ENCODE measurements at places on chromosomes 7 and 10.

DNA sequence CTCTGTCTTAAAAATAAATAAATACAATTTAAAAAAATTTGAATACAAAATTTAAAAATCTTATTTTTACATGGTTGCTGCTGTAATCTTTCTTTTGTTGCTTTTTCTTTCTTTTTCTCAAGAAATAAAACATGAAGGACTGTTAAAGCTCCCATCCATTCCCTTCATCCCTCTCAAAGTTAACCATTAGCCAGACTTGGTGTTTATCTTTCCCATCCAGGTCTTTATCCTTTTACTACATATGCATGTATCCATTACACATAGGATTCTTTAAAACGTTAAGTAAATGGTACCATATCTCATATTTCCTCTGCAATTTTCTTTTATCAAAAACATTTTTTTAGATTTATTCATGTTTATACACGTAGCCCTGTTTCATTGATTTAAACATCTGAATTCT lies 70.1 kb downstream of the CREB3L2 start:
- DNase-seq = no peak

DNA sequence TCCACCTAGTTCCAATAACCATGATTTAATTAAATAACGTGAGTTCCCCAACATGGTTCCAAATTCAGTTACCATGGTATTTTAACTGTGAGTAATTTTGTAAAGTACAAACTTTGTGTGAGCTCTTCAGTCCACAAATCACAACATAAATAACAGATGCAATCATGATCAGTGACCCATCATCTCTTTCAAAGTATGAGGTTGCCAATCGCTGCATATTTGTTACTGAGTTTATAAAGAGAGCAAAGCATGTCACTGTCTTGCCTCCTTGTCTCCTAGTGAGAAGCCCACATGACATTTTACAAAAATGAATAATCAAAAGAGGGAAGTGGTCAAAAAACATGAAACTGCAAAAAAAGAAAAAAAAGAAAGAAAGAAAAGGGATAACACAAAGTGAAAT lies 69.1 kb upstream of the PDSS1 start:
- DNase-seq = no peak

DNA sequence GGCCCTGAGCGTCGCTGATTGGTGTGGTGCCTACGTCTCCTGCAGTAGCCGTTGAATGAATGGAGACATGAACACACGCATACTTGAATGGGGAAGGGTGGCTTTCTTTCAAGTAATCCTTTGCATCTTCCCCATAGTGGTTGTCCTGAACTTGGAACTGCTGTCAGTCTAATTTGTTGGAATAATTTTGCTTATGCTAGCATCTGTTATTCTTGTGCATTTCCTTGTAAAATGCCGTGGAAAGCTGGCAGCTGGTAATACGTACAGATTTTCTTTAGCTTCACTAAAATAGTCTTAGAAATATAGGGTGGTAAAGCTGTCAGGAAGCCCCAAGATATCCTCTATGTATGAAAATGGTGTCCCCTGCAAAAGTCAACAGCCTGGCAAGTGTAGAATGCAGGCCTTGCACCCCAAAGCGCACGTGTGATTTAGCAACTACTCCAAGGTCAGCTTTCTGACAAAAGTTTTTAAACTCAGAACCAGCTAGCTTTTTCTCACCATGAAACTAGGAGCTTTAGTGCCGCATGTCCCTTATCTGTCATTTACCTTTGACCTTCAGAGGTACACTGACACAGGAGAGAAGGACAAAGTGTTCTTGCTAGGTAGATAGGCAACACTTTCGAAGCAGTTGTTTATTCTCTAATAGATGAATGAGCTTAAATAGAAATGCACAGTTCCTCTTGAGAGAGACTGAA lies 70.8 kb downstream of the RBM33 start:
- DNase-seq = no peak

- DNase-seq = no peak
Measured at GRCh38 chr10:122198631-122199030, 72.5 kb upstream of the BTBD16 start.

GRCh38 chr10:46231087-46231486 lies 55.7 kb upstream of the ANTXRL start:
- no peak for DNase-seq

DNA sequence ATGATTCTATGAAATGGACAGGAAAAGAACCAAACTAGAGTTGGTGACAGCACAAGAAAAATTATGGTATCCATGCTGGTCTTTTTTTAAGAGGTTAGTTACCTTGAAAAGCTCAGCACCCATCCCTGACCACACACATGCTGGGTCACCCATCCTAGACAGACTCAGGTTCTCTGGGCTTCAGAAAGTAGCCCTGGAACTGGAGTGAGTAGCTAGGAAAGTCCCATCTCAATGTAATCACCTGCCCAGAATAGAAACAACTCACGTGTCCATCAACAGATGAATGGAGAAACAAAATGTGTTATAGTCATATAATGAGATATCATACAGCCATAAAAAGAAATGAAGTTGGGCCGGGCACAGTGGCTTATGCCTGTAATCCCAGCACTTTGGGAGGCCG lies 37.0 kb downstream of the GSDME start:
- no peak for DNase-seq

DNA sequence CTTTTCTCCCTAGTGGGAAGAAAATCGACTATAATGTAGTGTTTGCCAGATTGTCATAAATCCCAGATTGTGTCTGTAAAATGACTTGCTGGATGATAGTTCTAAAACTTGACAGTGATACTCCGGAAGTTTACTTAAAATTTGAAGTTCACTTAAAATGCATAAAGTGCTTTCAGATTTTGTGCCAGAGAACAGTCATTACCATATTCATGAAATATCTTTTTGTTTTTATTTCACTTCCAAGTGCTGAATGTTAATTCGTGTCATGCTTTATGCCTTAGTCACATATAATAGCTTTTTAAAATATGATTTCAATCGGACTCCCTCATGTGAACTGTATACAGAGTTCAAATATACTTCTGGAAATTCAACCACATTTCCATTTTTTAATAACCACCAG lies 30.4 kb downstream of the PRPF18 start:
- DNase-seq = no peak

- DNase-seq = no peak
Measured at GRCh38 chr10:93503075-93503474, 6.7 kb downstream of the CEP55 start.

DNA sequence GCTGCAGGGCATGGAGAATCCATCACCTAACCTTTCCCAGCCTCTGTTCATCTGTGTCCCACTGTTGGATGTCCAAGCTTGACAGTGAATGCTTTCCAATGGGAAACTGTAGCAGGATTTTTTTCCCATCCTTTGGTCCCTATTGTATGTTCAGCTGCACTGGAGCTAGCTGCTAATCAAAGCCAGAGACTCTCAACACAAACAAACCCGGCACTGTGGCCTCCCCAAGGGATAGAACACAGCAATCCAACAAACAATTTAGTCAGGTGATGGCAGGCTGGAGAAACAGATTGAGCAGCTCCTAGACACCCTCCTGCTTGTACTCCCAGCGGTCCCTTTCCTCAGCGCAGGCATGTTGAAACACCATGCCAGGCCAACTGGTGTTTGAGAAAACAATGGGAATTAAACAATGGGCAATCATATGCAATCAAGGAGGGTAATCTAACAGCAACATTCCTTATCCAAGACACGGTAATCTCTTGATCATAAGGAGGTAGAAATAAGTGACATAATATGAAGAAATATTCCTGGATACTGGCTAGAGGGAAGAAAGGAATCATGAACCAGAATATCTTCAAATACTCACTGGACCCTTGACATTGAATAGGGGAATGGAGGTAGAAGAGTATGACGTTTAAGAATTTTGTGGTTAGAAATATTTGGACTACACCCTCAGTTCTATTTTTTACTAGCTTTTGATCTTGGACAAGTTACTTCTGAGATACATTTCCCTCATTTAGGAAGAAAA lies 15.0 kb downstream of the PTN start:
- no peak for DNase-seq

DNA sequence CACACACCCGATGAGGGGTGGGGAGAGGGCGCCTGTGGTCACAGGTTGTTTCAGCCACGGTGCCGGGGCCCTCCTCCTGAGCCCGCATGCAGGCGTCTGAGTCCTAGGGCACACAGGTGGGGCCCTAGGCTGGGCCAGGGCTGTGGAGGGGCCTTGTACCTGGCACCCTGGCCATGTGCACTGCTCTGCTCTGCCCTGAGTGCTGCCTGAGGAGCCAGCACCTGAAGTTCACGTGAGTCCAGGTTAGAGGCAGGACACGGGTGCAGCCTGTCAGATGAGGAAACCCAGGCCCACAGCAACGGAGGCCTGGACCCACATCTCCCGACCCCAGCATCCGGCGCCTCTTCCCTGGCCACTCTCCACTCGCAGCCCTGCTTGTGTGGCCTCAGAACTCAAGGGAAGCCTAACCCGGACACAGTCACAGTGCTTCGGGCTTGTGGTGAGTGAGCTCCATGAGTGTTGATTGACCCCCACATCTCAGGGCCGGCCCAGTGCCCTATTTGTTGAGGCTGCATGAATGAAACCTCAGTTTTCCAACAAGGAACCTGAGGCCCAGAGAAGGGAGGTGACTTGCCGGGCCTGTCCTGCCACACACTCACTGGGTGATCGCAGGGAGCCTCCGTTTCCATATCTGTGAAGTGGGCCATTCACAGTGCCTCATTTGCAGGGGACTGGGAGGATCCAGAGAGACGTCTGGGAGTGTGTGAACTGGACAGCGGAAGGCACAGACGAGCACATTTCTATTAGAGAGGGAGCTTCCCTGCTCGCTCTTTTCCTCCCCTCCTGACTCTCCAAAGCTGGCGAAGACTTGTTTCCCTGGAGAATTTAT lies 39.6 kb downstream of the PPIF start:
- DNase-seq = no peak

GRCh38 chr7:46356371-46356770 lies 435.3 kb upstream of the IGFBP3 start:
- DNase-seq = no peak

- DNase-seq = peak; percentile 7
Measured at GRCh38 chr10:58335306-58336005, 650 bp downstream of the UBE2D1 start.

DNA sequence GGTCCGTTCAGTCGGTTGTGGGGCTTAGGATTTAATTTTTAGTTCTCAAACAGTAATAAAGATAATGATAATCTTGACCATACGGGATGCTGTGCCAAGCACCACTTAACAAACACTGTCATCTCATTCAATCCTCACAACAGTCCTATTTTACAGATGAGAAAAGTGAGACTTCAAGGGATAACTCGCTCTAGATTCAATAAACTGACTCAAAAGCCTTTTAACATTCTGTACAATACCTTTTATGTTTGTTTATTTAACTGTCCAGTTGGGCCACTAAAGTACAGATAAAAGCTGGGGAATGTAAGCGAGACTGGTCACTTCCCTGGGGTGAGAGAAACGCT lies 437 bp upstream of the CFAP69 start:
- no peak for DNase-seq

GRCh38 chr7:54921116-54921515 lies 97.7 kb upstream of the EGFR start:
- no peak for DNase-seq

DNA sequence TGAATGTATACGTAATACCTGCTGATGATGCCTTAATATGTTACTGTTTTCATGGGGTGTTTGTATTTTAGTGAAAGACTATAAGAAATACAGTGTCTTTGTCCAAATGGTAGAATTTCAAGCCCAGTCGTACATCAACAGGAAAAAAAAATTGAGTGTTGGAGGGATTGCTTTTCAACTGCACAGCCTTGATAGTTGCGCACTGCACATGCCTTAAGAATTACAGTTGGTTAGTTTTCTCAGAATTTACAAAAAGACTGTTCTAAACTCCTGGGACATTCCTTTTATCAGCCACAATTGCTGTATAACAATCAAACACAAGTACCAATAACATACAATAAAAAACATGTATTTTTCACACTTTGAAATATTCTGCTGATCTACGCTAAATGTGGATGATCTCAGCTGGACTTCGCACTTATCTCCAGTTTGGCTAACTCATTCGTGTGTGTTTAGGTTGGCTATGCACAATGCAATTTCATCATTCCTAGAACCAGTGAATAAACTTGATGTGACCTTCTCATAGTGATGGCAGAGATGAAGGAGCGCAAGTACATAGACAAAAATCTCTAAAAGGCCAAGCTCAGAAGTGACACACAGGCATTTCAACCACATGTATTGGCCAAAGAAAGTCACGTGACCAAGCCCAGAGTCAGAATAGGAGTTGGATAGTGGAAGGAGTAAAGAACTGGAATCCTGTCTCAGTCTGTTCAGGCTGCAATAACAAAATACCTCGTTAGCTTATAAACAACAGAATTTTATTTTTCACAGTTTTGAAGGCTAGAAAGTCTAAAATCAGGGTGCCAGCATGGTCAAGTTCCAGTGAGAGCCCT lies 152.3 kb downstream of the IPMK start:
- DNase-seq = no peak

DNA sequence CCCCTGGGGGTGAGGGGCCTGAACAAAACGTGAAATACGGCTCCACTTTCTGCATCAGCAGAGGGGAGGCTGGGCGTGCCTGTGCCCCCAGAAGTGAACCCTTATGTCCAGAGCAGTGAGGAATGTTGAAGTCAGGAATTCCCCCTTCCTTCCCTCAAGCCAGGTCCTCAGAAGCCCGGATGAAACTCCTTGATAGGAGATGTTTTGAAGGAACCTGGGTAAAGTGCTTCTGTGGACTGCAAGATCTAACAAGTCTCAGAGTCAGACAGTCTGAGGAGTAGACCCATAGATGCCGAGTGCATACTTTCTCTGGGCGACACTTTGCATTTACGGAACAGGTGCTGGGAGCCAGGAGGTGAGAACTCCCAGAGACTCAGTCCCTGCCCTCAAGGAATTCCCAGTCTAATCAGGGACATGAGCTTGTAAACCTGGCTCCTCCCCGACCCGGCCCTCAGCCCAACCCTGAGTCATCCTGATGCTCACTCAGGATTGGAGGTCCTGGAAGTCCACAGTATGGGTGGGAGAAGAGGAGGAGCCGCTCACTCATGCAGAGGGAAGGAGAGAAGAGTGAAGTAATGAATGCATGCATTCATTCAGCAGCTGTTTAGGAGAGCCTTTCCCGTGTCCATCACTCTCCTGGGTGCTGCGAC lies 179.5 kb upstream of the ITGB1 start:
- DNase-seq = no peak

- DNase-seq = no peak
Measured at GRCh38 chr7:143239813-143240212, 18.0 kb downstream of the TAS2R40 start.

DNA sequence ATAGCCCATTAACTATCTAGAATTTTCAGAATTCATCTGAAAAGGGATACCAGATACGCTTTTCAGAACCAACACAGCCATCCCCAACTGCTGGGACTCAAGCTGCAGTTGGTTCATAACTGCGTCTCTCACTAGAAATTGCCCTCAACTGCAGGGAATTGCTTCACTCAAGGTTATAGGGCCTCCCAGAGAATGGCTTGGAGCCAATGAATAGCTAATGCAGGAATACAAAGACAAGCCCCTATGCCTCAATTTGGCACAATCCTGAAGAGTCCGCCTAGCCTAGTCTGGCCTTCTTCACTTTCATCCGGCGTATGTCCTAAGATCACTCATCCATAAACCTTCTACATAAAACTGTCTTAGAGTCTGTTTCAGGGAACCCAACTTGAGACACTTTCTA lies 164.0 kb downstream of the SKAP2 start:
- no peak for DNase-seq

GRCh38 chr7:7315851-7316250 lies 133.5 kb downstream of the C1GALT1 start:
- no peak for DNase-seq
